ENCODE measurements at places on chromosomes 4 and X.
A peak's percentile ranks its signal among the peaks of the same experiment; 100 is the strongest.

DNA sequence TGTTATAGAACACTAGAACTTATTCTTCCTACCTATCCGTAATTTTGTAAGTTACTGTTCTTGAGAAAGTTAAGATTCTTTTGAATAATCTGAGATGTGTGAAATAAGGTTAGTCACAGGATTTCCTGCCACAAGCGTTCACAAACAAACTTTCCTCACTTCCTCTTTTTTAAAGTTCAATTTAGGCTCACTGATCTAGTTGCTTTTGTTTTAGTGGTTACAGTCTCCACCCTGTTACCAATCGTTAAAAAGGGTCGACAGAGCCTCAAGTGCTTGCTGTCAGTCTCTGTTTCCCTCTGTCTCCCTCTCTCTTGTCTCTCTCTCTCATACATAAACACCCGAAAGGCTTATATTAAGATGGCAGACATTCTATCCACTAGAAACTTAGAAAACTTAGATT is 35.9 kb upstream of the STK26 start:
- H3K27me3 ChIP-seq = no peaks in the 10 kb centered on the region
- peak; percentile 73 for DNase-seq
- H3K36me3 ChIP-seq = no peaks in the 10 kb centered on the region
- no peak overlapping the region for H3K4me3 ChIP-seq
- peaks cover 5% of the 10 kb centered on the region for H3K4me1 ChIP-seq

DNA sequence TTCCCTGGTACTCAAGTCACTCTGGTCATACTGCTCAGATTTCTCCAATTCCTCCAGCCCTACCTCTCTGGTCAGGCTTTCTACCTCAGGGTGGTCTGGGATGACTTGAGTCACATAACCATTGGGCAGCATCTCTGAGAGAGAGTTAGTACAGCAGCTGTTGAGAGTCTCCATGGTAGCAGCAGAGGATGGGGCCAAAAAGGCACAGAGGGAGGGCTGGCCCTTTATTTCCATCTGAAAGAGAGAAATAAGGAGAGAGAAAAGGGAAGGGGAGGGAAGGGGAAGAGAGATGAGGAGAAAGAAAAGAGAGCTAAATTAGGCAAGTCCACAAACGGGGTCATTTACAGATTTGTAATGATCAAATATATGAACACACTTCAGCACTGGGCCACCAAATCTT is 149.1 kb upstream of the ARHGEF9 start:
- no peaks in the 10 kb centered on the region for H3K4me1 ChIP-seq
- H3K36me3 ChIP-seq = no peaks in the 10 kb centered on the region
- no peak overlapping the region for H3K27ac ChIP-seq
- DNase-seq = no peak
- H3K27me3 ChIP-seq = no peaks in the 10 kb centered on the region
- H3K4me3 ChIP-seq = no peak overlapping the region

GRCh38 chr4:86543560-86544309 is 50.4 kb upstream of the PTPN13 start:
- no peak for DNase-seq
- no peak overlapping the region for H3K4me3 ChIP-seq
- H3K4me1 ChIP-seq = peaks cover 12% of the 10 kb centered on the region
- no peaks in the 10 kb centered on the region for H3K36me3 ChIP-seq
- no peak overlapping the region for H3K27ac ChIP-seq

DNA sequence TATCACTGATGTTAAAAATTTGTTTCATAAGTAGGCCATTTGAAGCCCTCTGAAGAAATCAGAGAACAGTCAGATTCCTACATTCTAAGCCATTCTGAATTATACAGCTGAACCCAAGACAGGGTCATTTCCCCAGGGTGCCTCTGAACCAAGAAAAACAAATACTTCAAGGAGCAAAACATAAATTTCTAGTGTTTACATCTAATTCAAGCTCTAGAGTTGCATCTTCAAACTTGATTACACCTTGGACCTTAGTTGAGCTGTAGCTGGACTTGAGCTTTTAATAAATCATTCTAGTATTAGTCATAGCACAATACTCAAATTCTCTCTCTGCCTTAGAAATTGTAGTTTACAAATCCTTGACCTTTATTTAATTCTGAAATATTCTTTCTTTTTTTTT is 87.6 kb upstream of the IL15 start:
- no peaks in the 10 kb centered on the region for H3K36me3 ChIP-seq
- H3K4me3 ChIP-seq = no peak overlapping the region
- DNase-seq = no peak
- no peaks in the 10 kb centered on the region for H3K27me3 ChIP-seq
- no peak overlapping the region for H3K27ac ChIP-seq

GRCh38 chr4:26104056-26104685 is 190.2 kb downstream of the SMIM20 start:
- no peaks in the 10 kb centered on the region for H3K4me1 ChIP-seq
- DNase-seq = no peak
- H3K4me3 ChIP-seq = no peak overlapping the region
- no peak overlapping the region for H3K27ac ChIP-seq

- H3K27ac ChIP-seq = no peak overlapping the region
- DNase-seq = no peak
- H3K36me3 ChIP-seq = no peaks in the 10 kb centered on the region
- no peaks in the 10 kb centered on the region for H3K27me3 ChIP-seq
- no peak overlapping the region for H3K4me3 ChIP-seq
Measured at GRCh38 chr4:140367738-140368137, 5.7 kb upstream of the SCOC start.

DNA sequence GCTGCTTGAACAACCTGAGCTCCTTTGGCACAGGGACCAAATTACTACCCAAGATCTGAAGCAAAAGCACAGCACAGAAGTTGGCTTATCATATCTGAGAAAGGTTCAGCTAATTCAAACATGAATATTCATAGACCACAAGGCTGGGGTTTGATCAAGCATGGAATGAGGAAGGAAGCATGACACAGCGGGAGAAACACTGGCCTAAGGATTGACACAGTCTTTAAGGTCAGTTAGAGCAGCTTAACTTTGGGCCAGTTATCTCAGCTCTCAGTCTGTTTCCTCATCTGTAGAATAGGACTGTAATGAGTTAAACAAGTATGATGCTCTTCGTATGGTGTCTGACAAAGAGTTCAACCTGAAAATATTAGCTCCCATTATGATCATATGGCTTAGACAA is 88.5 kb upstream of the CBR4 start:
- H3K4me3 ChIP-seq = no peak overlapping the region
- H3K36me3 ChIP-seq = no peaks in the 10 kb centered on the region
- peak overlapping the region; percentile 70 for H3K27ac ChIP-seq
- DNase-seq = peak; percentile 61
- peaks cover 37% of the 10 kb centered on the region for H3K4me1 ChIP-seq
- H3K27me3 ChIP-seq = no peaks in the 10 kb centered on the region

DNA sequence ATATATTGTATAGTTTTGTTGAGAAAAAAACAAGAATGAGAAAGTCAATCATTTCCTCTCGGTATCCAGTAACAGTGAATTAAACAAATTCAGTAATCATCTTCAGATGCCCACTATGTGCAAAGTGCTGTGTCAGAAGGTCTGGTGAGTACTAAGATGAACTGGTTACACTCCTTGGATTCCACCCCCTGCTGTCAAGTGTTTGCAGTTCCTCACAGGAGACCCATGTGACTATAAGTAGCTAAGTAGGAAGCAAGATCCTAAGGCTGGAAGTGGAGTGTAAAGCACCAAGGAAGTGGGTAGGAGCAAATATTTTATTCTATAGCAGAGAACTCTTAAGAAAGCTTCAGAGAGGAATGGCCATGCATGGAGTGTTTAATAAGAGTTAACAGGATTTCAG is 73.6 kb downstream of the SNX25 start:
- H3K4me1 ChIP-seq = no peaks in the 10 kb centered on the region
- no peaks in the 10 kb centered on the region for H3K27me3 ChIP-seq
- H3K36me3 ChIP-seq = peaks cover 14% of the 10 kb centered on the region
- no peak for DNase-seq

GRCh38 chr4:81505004-81505598 is 33.4 kb upstream of the RASGEF1B start:
- no peaks in the 10 kb centered on the region for H3K4me1 ChIP-seq
- no peaks in the 10 kb centered on the region for H3K36me3 ChIP-seq
- H3K4me3 ChIP-seq = no peak overlapping the region
- no peak overlapping the region for H3K27ac ChIP-seq
- no peaks in the 10 kb centered on the region for H3K27me3 ChIP-seq

- no peaks in the 10 kb centered on the region for H3K27me3 ChIP-seq
- H3K4me3 ChIP-seq = peak overlapping the region; percentile 48
- H3K27ac ChIP-seq = peak overlapping the region; percentile 71
Measured at GRCh38 chr4:2482693-2483092, 13.8 kb downstream of the RNF4 start.

GRCh38 chr4:6405397-6405706 is 67.1 kb downstream of the PPP2R2C start:
- H3K36me3 ChIP-seq = no peaks in the 10 kb centered on the region
- no peak overlapping the region for H3K4me3 ChIP-seq
- no peak for DNase-seq
- no peaks in the 10 kb centered on the region for H3K27me3 ChIP-seq
- no peak overlapping the region for H3K27ac ChIP-seq

DNA sequence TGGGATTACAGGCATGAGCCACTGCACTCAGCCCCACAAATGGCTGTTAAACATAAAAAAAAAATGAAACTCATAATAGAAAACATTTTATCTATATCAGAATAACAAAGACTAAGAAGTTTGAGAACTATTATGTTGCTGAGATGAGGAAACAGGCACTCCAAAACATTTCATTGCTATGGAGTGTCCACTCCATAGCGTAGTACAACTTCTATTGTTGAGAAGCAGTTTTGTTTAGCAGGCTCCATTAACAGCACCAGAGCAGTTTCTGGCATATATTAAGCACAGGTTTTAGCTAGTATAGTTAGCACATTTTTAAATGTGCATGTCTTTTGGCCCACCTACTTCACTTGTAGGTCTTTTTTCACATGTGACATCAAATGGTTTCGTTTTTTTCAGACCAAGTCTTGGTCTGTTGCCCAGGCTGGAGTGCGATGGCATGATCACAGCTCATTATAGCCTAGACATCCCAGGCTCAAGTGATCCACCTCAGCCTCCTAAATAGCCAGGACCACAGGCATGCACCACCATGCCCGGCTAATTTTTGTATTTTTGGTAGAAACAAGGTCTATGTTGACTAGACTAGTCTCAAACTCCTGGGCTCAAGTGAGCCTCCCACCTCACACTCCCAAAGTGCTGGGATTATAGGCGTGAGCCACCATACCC is 5.8 kb downstream of the HMGB2 start:
- H3K36me3 ChIP-seq = no peaks in the 10 kb centered on the region
- no peak for DNase-seq
- H3K27ac ChIP-seq = no peak overlapping the region
- peaks cover 3% of the 10 kb centered on the region for H3K4me1 ChIP-seq

- H3K36me3 ChIP-seq = no peaks in the 10 kb centered on the region
- H3K4me1 ChIP-seq = no peaks in the 10 kb centered on the region
- no peak overlapping the region for H3K4me3 ChIP-seq
- no peak overlapping the region for H3K27ac ChIP-seq
- no peaks in the 10 kb centered on the region for H3K27me3 ChIP-seq
Measured at GRCh38 chr4:38287101-38287851, 327.1 kb downstream of the PTTG2 start.

DNA sequence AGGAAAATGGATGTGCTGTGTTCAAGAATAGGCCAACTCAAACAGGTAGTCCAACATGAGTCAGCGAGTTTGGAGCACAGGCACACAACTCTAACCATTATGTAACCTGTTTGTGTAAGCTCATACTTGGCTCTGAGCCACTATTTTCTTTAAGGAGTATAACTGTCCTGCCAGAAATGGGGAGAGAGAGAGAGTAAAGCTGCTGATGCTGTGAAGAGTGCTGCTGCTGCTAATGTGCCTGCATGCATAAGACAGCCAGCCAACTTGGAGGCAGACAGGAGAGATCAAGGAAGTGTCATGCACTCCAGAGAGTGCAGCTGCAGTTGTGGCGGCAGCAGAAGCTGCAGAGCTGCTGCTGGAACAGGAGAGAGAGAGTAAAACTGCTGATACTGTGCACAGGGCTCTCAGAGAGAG is 11.7 kb upstream of the STATH start:
- H3K27ac ChIP-seq = no peak overlapping the region
- DNase-seq = no peak
- no peak overlapping the region for H3K4me3 ChIP-seq
- no peaks in the 10 kb centered on the region for H3K4me1 ChIP-seq

GRCh38 chrX:10118530-10118929 is 38.2 kb upstream of the CLCN4 start:
- H3K4me3 ChIP-seq = no peak overlapping the region
- no peaks in the 10 kb centered on the region for H3K36me3 ChIP-seq
- no peak overlapping the region for H3K27ac ChIP-seq
- H3K27me3 ChIP-seq = no peaks in the 10 kb centered on the region
- no peak for DNase-seq

- no peaks in the 10 kb centered on the region for H3K27me3 ChIP-seq
- H3K4me3 ChIP-seq = no peak overlapping the region
- H3K36me3 ChIP-seq = no peaks in the 10 kb centered on the region
- no peak for DNase-seq
- H3K27ac ChIP-seq = no peak overlapping the region
Measured at GRCh38 chr4:74453037-74453635, 8.2 kb downstream of the AREG start.

- no peaks in the 10 kb centered on the region for H3K27me3 ChIP-seq
- no peak overlapping the region for H3K27ac ChIP-seq
- DNase-seq = no peak
- no peak overlapping the region for H3K4me3 ChIP-seq
Measured at GRCh38 chrX:3178329-3178728, 137.1 kb downstream of the ARSF start.

GRCh38 chrX:4935846-4936245 is 1222.4 kb upstream of the PRKX start:
- no peaks in the 10 kb centered on the region for H3K4me1 ChIP-seq
- no peak for DNase-seq
- H3K36me3 ChIP-seq = no peaks in the 10 kb centered on the region
- no peak overlapping the region for H3K27ac ChIP-seq

GRCh38 chrX:456551-457291 is 70.0 kb upstream of the PPP2R3B start:
- H3K4me3 ChIP-seq = no peak overlapping the region
- no peaks in the 10 kb centered on the region for H3K27me3 ChIP-seq
- DNase-seq = no peak
- no peak overlapping the region for H3K27ac ChIP-seq
- H3K36me3 ChIP-seq = no peaks in the 10 kb centered on the region

DNA sequence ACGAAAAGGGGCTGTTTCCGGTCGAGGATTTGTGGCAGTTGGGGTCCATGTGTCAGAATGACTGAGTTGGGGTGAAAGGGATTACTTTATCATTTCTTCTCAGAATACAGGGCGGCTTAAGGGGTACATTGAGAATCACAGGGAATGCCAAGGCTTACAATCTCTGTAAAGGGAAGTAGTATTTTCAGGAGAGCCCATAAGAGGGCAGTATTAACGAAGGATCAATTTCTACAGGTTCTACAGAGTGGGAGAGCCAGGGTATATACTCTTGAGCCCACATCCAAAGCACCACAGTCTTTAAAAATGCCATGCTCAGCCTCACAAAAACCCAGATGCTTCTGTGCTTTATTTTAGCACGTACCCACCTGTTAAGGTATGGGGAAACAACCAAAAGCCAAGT is 67.7 kb upstream of the ZXDA start:
- H3K27ac ChIP-seq = no peak overlapping the region
- no peaks in the 10 kb centered on the region for H3K27me3 ChIP-seq
- no peaks in the 10 kb centered on the region for H3K4me1 ChIP-seq
- H3K4me3 ChIP-seq = no peak overlapping the region
- DNase-seq = no peak
- H3K36me3 ChIP-seq = no peaks in the 10 kb centered on the region

All from GM12878 (cell line).